Stimulated activated CD8-positive, alpha-beta memory T cell treated with anti-CD3 and anti-CD28 coated beads, Interleukin-2, amount 100 ng/mL, for 1 hour (primary cell): ENCODE measurements at places on chromosomes 7 and 10.
A peak's percentile ranks its signal among the peaks of the same experiment; 100 is the strongest.

GRCh38 chr7:68424658-68425297, 1173.5 kb upstream of the AUTS2 start:
- no peak for DNase-seq

- DNase-seq = no peak
These were observed 15.9 kb downstream of the KPNA7 start for GRCh38 chr7:99191869-99192596.

DNA sequence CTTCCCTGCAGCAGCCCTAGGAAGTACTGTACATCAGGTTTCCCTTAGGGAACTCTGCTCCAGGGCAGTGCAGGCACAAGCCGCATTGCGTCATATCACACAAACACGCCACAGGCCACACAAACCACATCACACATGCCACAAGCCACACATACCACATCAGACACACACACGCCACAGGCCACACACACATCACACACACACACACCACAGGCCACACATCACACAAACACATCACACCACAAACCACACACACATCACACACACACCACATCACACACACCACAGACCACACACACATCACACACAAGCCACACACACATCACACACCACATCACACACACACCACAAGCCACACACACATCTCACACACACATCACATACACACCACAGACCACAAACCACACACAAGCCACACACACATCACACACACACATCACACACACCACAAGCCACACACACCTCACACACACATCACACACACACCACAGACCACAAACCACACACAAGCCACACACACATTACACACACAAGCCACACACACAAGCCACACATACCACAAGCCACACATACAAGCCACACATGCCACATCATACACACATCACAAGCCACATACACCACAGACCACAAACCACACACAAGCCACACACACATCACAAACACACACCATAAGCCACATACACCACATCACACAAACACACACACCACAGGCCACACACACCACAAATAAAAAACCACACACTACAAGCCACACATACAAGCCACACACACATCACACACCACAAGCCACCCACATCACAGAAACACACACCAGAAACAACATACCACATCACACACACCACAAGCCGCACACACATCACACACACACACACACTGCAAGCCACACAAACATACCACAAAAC, 53.4 kb downstream of the TMEM209 start:
- no peak for DNase-seq

- DNase-seq = no peak
These were observed 10.1 kb downstream of the TEX36 start for GRCh38 chr10:125672884-125673283.

DNA sequence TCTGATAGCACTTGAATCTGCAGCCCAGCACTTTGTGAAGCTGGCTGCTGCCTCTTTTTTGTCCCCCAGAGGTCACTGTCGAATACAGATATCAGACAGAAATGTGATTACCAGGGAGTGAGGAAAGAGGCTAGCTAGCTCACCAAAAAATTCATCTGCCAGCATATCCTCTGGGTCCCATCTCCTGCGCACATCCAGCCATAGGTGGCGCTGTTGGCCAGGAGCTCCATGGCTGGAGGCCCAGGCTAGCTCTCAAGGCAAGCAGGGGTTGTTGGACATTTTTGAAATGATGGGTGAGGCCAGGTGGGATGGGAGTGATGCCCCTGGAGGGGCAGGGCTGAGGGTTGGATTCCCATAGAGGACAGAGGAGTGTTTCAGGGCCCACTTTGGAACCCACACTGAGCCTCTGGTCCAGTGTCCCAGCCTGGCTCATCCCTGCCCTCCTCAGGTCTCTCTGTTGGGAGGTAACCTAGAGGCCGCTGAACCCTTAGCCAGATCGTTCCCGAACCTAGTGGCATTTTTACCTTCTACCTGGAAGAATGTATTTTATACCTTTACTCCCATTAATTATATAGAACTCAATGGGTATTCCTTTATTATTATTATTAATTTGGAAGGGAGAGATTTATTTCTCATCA, 14.8 kb downstream of the DPCD start:
- DNase-seq = no peak

GRCh38 chr10:92541583-92541982, 32.3 kb downstream of the IDE start:
- no peak for DNase-seq

- DNase-seq = no peak
These were observed 21.2 kb upstream of the MRLN start for GRCh38 chr10:59774451-59774850.

- no peak for DNase-seq
These were observed 128.2 kb downstream of the NEURL1 start for GRCh38 chr10:103621783-103622125.

DNA sequence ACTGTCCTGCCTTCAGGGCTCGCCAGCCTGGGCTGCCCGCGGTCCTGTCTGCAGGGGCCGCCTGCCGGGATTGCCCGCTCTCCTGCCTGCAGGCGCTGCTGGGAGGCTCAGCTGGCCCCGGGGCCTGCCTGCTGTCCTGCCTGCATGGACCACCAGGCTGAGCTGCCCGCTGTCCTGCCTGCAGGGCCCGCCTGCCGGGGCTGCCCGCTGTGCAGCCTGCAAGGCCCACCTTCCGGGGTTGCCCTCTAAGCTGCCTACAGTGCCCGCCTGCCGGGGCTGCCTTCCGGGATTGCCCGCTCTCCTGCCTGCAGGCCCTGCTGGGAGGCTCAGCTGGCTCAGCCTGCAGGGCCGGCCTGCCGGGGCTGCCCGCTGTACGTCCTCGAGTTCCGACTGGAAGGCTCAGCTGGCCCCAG, 164.4 kb downstream of the GLRX3 start:
- DNase-seq = peak; percentile 49

- DNase-seq = no peak
These were observed 33.2 kb downstream of the NRF1 start for GRCh38 chr7:129644634-129645230.

GRCh38 chr7:130872341-130872740, 138.3 kb upstream of the KLF14 start:
- DNase-seq = no peak

GRCh38 chr10:58859526-58859925, 316.9 kb upstream of the PHYHIPL start:
- no peak for DNase-seq

DNA sequence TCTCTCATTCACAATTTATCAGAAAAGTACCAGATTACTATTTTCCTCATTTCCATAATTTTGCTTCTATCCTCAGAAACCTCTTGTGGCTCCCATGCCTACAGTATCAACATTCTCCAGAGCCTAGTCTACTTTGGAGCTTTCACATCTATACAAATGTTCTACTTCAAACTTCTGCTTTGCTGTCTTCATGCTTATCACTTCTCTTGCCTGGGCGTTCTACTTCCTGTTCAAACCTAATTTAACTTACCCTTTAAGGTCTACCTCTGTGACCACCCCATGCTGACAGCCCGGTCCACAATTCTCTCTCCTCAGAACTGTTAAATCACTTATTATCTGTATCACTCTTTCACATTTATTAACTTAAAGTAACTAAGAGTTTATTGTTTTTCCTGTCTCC, 6.1 kb upstream of the PTPN12 start:
- DNase-seq = no peak

DNA sequence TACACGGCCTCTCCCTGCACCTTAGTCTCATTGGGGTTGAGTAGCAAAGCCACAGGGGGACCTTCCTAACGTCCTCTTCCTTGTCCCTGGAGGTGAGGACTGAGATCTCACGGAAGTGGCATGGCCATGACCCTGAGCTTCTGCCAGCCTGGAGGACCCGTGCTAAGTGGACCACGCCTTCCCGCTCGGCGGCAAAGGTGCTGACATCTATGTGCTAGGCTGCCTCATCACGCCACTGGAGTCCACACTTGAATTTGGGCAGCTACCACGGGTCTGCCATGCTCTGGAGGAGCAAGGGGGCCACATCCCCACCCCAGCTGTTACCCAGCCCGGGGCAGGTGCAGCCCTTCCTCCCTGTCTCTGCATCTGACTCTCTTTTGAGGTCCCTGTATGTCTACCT, 15.3 kb downstream of the GHRHR start:
- DNase-seq = no peak

DNA sequence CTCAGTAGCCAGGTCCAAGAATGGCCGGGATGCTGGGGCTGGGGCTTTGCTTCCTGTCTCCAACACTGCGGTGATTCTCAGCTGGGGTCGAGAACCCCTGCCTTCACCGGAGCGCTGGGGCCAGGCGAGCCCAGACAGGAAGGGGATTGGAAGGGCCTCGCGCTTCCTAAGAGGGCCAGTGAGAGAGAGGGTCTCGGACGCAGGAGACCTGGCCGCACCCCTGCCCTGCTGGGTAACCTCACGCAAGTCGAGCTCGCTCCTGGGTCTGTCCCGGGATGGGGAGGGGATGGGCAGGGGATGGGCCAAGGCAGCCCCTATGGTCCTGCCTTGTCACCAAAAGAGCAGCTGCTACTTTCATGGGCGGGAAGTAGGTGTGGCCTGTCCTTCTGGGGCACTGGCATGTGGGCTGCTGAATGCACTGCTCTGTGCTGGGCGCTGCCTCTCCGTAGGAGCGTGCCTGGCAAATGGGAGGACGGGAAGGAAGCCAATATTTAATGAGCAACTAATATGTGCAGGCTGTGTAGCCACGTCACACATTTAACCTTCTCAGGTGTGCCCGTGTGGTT, 20.0 kb downstream of the KCNK18 start:
- DNase-seq = no peak

GRCh38 chr7:92769394-92769699, 67.0 kb downstream of the CDK6 start:
- DNase-seq = no peak
